Activated T-helper 9 cell treated with anti-CD3 and anti-CD28 coated beads, Interleukin-2, amount 50 U/mL, for 16 hours (primary cell): ENCODE measurements at places on chromosomes 13 and 19.

GRCh38 chr19:9306443-9306842 lies 3.2 kb downstream of the ZNF699 start:
- no peak for DNase-seq

DNA sequence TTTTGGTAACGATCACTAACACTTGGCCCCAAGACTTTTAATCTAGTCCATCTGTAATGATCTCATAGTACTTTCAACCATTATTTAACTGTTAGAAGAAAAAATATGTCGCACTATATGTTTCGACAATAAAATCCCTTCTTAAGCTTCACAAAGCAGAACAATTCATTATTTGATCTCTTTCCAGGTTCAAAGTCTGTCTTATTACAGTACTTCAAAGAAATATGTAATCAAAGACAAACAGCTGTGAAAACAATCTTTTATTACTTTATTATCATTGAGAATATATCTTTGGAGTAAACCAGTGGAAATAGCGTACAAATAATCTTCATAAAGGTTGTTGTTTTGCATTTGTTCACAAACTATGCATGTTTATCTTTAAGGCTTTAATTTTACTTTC lies 93.5 kb downstream of the DACH1 start:
- no peak for DNase-seq

- no peak for DNase-seq
These were observed 711 bp upstream of the MIPEP start for GRCh38 chr13:23889615-23890607.

GRCh38 chr13:109093998-109094397 lies 464.6 kb downstream of the MYO16 start:
- DNase-seq = no peak

DNA sequence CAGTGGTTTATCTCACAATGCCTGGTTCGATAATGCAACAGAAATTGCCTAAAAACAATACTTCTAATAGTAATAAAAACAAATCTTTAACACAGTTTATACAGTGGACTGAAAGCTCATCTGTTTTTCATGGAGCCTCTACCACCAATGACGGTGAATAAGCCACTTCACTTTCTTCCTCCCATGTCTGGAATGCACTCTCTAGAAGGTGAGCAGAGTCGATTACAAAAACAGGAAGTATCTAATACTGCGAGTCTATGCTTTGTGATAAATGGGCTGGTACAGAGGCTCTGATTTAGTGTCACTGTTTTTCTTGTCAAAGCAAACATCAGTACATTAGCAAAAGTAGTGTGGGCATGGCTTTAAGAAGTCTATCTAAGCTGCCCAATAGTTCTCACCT lies 1348.6 kb upstream of the SLC10A2 start:
- DNase-seq = no peak

DNA sequence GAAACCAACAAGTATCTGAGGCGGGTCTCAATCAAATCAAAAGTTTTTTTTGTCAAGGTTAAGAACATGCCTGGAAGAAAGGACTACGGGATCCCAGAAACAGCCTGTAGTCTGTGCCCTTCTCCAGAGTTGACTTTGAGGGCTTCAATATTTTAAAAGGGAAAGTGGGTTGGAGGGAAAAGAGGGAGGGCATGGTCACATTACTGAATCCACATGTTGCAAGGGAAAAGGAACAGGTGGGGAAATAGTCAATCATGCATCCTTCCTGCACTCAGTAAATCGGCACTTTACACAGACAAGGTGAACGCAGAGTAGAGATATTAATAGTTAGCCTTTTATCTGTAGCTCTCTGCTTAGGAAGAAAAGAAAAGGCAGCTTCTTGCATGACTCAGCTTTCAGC lies 808.5 kb downstream of the UQCRFS1 start:
- DNase-seq = no peak

GRCh38 chr19:4014541-4015491 lies 7.3 kb downstream of the PIAS4 start:
- DNase-seq = no peak

GRCh38 chr13:67769987-67770341 lies 539.8 kb upstream of the PCDH9 start:
- no peak for DNase-seq

- no peak for DNase-seq
These were observed 152.0 kb downstream of the NUFIP1 start for GRCh38 chr13:44837250-44837649.
